ENCODE measurements at places on chromosomes 3 and 15.
A peak's percentile ranks its signal among the peaks of the same experiment; 100 is the strongest.

DNA sequence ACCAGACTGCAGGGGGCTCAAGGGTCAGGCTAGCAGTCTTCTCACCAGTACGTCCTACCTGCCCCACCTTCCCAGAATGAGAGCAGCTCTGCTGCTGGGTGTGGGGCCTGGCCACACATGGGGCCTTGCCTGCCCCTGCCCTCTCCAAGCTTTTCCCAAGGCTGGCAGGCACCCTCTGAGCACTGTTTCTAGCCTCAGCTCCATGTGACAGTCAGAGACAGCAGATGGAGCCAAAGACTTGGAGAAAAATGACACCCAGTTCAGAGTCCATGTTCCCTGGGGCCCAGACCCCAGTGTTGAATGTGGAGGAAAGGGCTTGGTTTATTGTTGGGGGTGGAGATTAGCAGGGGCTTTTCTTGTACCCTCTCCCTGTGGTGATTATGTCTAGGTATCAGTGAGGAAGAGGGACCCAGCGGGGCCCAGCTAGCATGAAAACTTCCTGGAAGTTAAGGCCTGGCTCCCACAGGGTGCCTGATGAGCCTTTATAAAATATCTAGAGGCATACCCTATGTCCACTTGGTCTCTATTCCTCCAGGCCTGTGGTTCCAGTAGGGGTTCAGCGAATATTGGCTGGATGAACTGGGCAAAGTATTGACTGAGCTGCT is 153.8 kb downstream of the EEFSEC start:
- DNase-seq, result no peak

- no peak for DNase-seq
Measured at GRCh38 chr3:78402720-78403119, 1362.8 kb downstream of the ROBO2 start.

DNA sequence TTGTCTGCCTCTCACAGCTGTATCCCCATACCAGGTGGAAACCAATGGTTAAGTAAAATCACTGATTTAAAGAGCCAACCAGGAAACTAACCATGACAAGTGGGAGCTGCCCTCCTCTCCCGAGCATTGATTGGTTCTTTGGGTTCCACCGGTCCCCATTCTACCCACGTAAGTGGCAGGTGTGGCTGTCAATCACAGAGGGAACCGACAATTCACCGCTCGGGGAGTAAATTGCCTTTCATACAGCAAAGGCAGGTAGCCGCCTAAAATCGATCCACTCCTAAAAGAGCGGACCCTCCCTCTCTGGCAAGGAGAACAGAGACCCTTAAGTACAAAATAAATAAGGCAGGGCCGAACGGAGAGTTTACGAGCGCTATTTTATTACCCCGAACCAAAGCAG is 1.2 kb downstream of the ERC2 start:
- DNase-seq, result peak; percentile 92

- DNase-seq, result no peak
Measured at GRCh38 chr3:140994316-140994715, 52.7 kb downstream of the SLC25A36 start.

DNA sequence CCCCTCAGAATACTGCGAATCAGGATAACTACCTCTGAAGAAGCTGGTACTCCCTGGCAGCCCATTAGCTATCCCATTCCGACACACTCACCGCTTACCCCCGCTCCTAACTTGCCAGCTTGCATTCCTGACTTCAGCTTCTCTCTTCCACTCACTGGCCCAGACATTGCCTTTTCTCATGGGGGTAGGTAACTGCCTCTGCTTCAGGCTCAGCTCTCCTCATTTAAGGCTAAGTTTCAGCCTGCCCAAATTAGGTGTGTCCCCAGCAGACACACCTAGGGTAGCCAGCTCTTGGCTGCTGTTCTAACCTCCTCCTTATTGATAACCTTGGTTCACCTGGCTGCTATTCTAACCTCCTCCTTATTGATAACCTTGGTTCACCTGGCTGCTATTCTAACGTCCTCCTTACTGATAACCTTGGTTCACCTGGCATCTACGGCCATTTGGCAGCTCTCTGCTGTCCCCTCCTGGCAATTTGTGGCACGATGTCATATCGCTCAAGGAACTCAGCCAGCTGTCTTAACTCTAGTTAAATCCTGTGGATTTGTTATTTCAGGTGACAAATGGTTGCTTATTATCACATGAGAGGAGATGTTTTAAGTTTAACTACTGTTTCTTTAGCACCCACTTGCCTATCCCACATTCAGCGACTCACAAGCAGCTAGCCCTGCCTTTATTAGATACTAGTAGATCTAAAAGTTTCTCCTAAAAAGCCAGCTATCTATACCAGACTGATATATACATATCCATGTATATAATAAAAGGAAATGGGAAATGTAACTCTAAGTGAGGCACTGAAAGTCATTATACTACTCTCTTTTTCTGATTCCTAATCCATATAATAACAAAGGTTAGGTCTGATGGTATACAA is 106.5 kb upstream of the ACP3 start:
- DNase-seq, result peak; percentile 69

DNA sequence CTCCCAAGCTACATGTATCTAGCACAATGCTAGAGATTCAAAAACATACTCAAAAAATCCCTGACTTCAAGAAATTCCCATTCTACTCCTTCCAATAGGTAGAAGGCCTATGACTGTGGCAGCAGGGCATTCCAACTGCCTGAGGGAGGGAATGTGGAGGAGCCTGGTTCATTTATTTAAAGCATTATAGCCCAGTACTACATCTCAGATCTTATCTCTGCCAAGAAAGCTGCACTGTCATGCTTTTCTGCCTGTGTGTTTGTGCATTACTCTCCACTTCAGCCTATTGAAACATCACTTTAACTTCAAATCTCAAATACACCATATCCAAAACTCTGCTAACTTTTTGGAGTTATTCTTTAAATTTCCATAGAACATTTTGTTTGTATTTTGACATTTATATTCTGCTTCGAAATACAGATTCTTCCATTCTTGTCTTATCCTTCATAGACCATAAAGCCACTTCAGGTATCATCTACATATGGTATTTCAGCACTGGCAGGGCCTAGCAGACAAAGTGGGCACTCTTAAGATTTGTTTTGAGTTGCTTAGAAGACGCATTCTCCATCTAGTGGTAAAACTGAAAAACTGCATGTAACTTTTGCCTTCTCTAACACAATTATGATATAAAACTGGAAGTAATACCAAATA is 59.1 kb upstream of the NEDD4 start:
- DNase-seq, result no peak

DNA sequence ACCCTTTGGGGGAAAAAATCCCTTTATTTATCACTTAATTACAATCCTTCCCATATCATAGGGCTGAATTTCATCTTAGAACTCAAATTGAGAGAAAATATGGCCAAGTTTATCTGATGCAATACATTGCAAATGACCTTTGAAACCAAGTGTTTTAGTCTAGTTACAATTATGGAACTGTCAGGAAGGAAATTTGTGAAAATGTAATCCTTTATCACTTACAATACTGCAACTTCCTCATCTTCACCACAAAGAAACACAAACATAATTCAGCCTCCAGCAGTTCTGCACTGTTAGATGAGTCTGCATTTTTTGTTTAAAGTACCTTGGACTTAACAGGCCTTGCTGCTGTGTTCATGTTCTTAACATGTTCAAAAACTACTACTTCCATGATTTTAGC is 4.6 kb downstream of the CCPG1 start:
- no peak for DNase-seq

- no peak for DNase-seq
Measured at GRCh38 chr15:80201256-80202015, 48.6 kb downstream of the FAH start.

DNA sequence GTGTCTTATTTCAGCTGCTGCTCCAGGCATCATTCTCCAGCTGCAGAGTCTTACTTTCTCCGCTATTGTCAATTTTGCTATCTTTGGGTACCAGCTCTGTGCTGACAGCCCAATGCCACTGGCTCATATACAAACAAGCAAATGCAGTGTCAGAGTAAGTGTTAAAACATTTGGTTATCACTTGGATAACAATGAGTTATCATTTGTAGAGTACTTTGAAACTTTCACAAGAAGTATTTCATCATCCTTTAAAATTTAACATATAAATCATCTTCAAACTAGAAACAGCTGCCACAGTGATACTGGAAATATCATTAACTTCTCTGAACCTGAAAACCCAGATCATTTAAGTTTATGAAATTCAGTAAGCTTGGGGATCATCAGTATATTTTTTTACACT is 13.8 kb downstream of the TSPAN3 start:
- DNase-seq, result no peak

DNA sequence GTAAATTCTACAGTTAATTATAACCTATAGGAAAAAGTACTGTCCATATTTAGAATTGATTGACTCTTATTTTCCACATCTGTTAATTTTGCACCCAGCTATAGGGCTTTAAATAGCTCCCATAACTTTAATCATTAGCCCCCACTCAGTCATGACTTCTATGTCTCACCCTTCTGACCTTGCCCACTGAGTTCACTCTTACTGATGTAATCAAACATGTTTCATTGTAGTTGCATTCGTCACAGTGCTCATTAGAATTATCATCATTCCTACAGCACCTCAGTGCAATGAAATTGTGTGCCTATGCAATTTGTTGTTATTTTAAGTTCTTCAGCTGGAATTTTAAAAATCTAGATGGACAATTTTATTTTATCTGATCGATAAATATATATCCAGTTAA is 151.4 kb downstream of the TIGIT start:
- DNase-seq, result no peak

GRCh38 chr15:78842519-78842918 is 30.2 kb upstream of the MORF4L1 start:
- no peak for DNase-seq

GRCh38 chr15:83837945-83838571 is 184.1 kb downstream of the ADAMTSL3 start:
- peak; percentile 25 for DNase-seq

GRCh38 chr15:46652266-46652665 is 1017.4 kb downstream of the SQOR start:
- DNase-seq, result no peak

- DNase-seq, result no peak
Measured at GRCh38 chr15:74727727-74728126, 2.4 kb upstream of the CYP1A1 start.

DNA sequence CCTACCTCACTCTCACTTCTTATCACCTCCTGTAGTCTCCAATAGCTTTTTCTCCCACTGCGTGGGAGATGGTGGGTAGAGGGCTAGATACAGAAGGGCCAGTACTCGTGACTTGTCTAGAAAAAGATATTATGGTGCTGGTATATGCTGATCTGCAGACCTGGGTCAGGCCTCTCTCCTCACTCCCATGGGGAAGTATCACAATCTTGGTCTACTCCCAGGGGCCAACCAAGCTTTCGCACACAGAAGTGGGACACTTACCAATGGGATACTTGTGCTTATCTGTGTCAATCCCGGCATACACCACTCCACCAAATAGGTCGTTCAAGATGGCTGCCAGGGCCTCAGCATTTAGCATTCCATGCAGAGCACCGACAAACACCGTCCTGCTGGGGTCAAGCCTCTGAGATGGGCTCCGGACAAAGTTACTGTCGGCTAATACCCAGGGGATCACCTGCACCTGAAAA is 9.0 kb upstream of the RPS17 start:
- DNase-seq, result no peak

- no peak for DNase-seq
Measured at GRCh38 chr3:179082416-179082815, 10.8 kb upstream of the ZMAT3 start.

Data from posterior cingulate gyrus (tissue), 11 donors.